Thoracic aorta (tissue), 2 donors: ENCODE measurements at places on chromosomes 13 and 19. TPM values are rescaled to one million over a fixed set of nuclear protein-coding genes. Genes with fewer than 3 reads are reported as not detected.

LRRC8E gene
- not detected for total RNA-seq

ZNF578 gene
- total RNA-seq, result 4.7 TPM

DNA sequence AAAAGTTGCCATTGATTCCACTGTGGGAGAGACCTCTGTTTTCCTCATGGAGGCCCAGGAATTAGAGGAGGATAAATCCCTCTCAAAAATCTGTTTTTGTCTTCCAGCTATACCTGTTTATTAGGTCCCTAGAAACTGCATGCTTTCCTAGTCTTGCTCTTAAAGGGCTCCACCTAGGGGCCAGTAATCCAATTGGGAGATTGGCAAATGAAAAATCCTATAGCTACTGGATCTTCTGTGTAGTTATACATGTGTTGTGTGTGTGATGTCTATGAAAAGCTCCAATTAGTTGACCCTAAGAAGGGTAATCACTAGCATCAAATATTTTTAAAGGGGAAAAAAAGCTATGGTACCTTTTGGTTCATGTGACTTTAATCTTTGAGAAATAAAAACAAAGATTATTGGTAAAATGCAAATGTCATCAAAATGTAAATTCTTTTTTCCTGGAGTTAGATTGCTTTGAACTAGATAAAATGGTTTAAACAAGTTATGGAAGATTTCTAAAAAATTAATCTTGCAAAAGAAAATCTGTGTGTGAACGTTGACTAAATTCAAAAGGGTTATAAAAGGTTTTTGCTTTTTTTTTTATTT, 63.4 kb upstream of the C1QTNF9B start:
- no peak for DNase-seq
- no peaks in the 10 kb centered on the region for H3K36me3 ChIP-seq
- no peaks in the 10 kb centered on the region for H3K27me3 ChIP-seq

CLEC11A gene
- 35.3 TPM for total RNA-seq

GRCh38 chr13:24938966-24939365, 157.0 kb upstream of the PABPC3 start:
- H3K4me1 ChIP-seq, result no peaks in the 10 kb centered on the region
- no peak overlapping the region for H3K27ac ChIP-seq
- H3K36me3 ChIP-seq, result no peaks in the 10 kb centered on the region
- no peaks in the 10 kb centered on the region for H3K27me3 ChIP-seq

DNA sequence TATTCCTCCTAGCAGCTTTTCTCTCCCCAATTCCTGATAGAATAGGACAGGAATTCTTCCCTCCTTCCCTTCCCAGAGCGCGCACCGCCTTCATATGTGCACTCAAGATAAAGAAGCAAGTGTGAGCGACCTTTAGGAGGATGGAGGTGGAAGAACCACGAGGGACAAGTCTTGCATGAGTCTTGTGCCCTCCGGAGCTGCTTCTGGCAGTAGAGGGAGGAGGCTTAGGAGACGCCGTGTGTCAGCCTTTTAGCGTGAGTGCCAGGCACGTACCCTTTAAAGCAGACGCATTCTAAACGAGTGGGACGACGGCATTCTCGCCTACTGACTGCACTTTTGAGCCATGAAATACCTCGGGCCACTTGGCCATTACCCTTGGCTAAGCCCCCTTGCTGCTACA, 95.4 kb upstream of the RAP2A start:
- H3K4me1 ChIP-seq, result peaks cover 58% of the 10 kb centered on the region
- DNase-seq, result no peak
- H3K36me3 ChIP-seq, result peaks cover 4% of the 10 kb centered on the region
- no peak overlapping the region for H3K27ac ChIP-seq
- no peak overlapping the region for H3K4me3 ChIP-seq
- H3K27me3 ChIP-seq, result no peaks in the 10 kb centered on the region

- DNase-seq, result no peak
- no peaks in the 10 kb centered on the region for H3K36me3 ChIP-seq
- peaks cover 13% of the 10 kb centered on the region for H3K4me1 ChIP-seq
- no peaks in the 10 kb centered on the region for H3K27me3 ChIP-seq
Observed at GRCh38 chr13:80436571-80437169, 95.7 kb upstream of the SPRY2 start.

GRCh38 chr19:55579766-55580621, 654 bp downstream of the ZNF579 start:
- H3K27me3 ChIP-seq, result no peaks in the 10 kb centered on the region
- peaks cover 3% of the 10 kb centered on the region for H3K4me1 ChIP-seq
- H3K36me3 ChIP-seq, result peaks cover 18% of the 10 kb centered on the region
- H3K4me3 ChIP-seq, result peak overlapping the region; percentile 99
- peak overlapping the region; percentile 79 for H3K27ac ChIP-seq

GRCh38 chr19:13747098-13747453, 17.2 kb upstream of the MRI1 start:
- peaks cover under 1% of the 10 kb centered on the region for H3K36me3 ChIP-seq
- peak overlapping the region; percentile 89 for H3K27ac ChIP-seq
- H3K27me3 ChIP-seq, result no peaks in the 10 kb centered on the region
- peak overlapping the region; percentile 90 for H3K4me3 ChIP-seq

DNA sequence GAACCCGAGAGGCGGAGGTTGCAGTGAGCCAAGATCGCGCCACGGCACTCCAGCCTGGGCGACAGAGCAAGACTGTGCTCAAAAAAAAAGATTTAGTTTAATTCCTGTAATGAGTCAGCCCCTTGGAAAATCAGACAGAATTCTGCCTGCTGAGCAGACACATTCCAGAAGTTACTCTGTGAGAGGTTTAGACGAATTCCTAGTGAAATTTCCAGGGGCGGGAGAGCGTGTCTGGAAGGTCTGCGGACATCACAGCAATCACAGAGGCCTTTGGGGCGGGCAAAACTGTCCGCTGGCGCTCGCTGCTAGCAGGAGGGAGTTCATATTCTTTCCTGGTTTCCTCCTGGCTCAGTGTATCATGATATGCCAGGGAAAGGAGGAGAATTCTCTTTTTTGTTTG, 17.5 kb downstream of the MISP start:
- H3K27me3 ChIP-seq, result no peaks in the 10 kb centered on the region
- H3K36me3 ChIP-seq, result no peaks in the 10 kb centered on the region
- peak overlapping the region; percentile 22 for H3K4me3 ChIP-seq
- DNase-seq, result no peak
- H3K4me1 ChIP-seq, result no peaks in the 10 kb centered on the region

DNA sequence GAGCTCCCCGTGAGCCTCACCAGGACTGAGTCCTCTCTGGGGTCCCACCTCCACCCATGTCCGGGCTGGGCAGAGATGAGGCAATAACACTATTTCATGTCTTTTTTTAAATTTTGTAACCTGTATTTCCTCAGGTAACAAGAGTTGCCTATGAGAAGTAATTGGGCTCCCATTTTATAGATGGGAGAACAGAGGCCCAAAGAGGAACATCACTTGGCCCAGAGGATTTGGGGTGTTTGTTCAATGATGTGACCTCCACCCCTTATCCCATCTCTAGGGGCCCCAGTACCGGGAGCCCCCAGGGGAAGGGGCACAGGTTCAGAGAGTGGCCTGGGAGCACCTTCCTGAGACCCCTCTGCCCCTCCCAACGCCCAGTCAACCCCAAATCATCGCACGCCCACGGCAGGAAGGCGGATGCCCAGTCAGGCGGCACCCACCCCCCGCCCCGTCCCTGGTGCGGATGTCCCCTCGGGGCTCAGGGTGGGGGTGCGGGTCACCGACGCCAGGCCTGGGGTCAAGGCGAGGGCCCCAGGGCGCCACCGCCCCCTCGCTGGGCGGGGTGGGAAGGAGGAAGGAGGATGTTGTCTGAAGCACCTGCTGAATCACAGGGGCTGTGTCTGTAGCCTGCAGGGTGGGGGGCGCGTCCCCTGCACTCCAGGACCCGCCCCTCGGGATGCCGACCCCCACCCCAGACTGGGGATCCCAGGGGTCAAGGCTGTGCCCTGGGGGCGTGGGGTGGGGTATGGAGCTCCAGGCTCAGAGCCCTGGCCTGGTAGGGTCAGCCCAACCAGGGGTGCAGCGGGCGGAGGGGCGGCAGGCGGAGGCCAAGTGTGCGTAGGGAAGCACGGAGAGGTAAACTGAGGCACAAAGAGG, 9.0 kb upstream of the CIRBP start:
- peaks cover 56% of the 10 kb centered on the region for H3K4me1 ChIP-seq
- H3K27ac ChIP-seq, result peak overlapping the region; percentile 76
- H3K4me3 ChIP-seq, result peak overlapping the region; percentile 82
- no peaks in the 10 kb centered on the region for H3K27me3 ChIP-seq
- no peak for DNase-seq

CIRBP gene
- total RNA-seq, result 492 TPM

TDRD12 gene
- total RNA-seq, result not detected

DNA sequence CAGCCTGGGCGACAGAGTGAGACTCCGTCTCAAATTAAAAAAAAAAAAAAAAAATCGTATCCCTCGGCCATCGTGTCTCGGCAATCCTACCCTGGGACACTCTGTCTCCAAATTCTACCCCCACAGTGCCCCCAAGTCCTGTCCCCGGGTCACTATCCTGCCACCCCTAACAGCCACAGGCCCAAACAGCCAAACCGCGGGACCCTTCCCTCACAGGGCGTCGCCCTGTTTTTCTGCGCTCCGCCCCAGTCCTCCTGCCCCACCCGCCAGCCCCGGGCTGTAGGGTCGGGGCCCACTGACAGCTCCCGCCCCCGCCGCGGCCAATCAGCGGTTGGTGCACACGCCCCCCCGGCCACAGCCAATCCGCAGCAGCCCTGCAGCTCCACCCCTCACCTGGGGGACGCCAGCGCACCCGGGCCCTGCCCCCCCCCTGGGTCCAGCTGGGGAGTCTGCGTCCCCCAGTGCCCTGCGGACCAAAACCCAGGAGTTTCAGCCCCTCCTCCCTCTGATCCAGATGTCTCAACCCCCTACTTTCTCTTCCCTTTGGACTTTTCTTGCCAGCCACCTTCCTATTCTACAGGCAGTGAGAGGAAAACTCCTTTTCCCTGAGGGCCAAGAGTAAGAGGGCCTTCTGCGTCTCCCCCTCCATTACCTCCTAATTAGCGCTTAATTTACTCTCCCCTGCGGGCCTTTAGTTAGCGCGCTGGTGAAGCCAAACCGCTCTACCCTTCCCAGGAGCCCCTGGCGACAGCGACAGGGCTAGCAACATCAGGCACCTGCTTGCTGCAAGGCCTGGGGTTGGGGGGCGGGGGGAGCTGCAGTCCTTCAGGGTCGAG, 1.5 kb upstream of the BCAT2 start:
- H3K27ac ChIP-seq, result peak overlapping the region; percentile 91
- DNase-seq, result peak; percentile 59
- H3K4me3 ChIP-seq, result peak overlapping the region; percentile 83
- H3K27me3 ChIP-seq, result no peaks in the 10 kb centered on the region
- H3K4me1 ChIP-seq, result peaks cover 6% of the 10 kb centered on the region
- H3K36me3 ChIP-seq, result peaks cover 4% of the 10 kb centered on the region

ZNF570 gene
- 18.9 TPM for total RNA-seq

- peaks cover 82% of the 10 kb centered on the region for H3K36me3 ChIP-seq
- no peak for DNase-seq
- no peak overlapping the region for H3K27ac ChIP-seq
- no peaks in the 10 kb centered on the region for H3K4me1 ChIP-seq
Observed at GRCh38 chr19:5664515-5664914, 15.8 kb downstream of the MICOS13 start.

- no peaks in the 10 kb centered on the region for H3K27me3 ChIP-seq
- H3K4me3 ChIP-seq, result no peak overlapping the region
- DNase-seq, result no peak
- no peaks in the 10 kb centered on the region for H3K4me1 ChIP-seq
Observed at GRCh38 chr19:11014403-11014911, 53.6 kb downstream of the SMARCA4 start.

DNA sequence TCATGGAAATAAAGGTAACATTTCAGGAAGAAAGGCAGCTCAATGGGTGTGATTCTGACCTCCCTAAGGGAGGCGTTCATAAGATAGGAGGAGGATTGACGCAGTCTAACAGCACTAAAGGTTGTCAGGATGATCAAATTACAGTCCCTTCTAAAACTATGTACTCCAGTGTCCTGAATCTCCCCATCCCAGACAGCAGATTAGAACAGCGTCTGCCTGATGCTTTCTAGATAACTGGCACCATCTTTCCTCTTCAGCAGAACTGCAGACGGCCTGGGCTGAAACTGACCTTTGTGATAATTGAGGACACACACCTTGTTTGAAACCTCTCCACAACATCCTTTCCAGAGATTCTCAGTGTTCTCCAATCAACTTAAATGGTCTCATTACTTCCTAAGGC, 25.5 kb upstream of the SACS start:
- no peak overlapping the region for H3K4me3 ChIP-seq
- no peak overlapping the region for H3K27ac ChIP-seq
- DNase-seq, result no peak
- H3K36me3 ChIP-seq, result no peaks in the 10 kb centered on the region
- H3K4me1 ChIP-seq, result peaks cover 15% of the 10 kb centered on the region
- no peaks in the 10 kb centered on the region for H3K27me3 ChIP-seq

GRCh38 chr13:110062077-110062776, 244.7 kb downstream of the COL4A1 start:
- H3K4me1 ChIP-seq, result peaks cover 11% of the 10 kb centered on the region
- no peaks in the 10 kb centered on the region for H3K27me3 ChIP-seq

DNA sequence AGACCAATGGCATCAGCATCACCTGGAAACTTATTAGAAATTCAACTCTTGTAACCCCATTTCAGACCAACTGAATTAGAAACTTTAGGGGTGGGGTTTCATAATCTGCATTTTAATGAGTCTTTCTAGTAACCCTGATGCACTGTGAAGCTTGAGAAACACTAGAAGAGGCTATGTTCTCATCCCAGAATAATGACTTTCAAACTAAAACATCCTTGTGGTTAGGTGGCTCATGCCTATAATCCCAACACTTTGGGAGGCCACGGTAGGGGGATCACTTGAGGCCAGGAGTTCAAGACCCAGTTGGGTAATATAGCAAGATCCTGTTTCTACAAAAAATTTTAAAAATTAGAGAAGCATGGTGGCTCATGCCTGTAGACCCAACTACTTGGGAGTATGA, 402.4 kb downstream of the DLEU7 start:
- no peaks in the 10 kb centered on the region for H3K36me3 ChIP-seq
- no peak overlapping the region for H3K27ac ChIP-seq
- no peaks in the 10 kb centered on the region for H3K4me1 ChIP-seq
- no peak for DNase-seq
- no peak overlapping the region for H3K4me3 ChIP-seq

- no peak for DNase-seq
- no peak overlapping the region for H3K4me3 ChIP-seq
- no peak overlapping the region for H3K27ac ChIP-seq
Observed at GRCh38 chr13:60214213-60215055, 50.7 kb upstream of the DIAPH3 start.

SIRT6 gene
- 30.9 TPM for total RNA-seq

DNA sequence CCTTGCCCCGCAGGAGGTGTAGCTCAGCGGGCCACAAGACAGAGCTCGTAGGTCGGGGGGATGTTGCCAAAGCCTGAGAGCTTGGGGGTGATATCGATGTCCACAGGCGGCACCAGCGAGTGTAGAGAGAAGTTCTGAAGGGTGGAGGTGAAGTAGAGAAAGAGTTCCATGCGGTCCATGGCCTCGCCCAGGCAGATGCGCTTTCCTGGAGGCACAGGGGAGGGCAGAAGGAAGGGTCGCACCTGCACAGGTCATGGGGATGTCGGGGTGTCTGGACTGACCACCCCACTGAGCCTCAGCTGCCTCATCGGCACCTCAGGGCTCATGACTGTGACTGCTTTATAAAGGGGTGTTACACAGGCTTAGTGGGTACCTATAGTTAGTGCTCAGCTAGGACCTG, 37.8 kb upstream of the CYP2A13 start:
- H3K36me3 ChIP-seq, result no peaks in the 10 kb centered on the region
- H3K27ac ChIP-seq, result no peak overlapping the region
- no peaks in the 10 kb centered on the region for H3K4me1 ChIP-seq
- H3K4me3 ChIP-seq, result no peak overlapping the region
- no peak for DNase-seq

- no peaks in the 10 kb centered on the region for H3K36me3 ChIP-seq
- no peak overlapping the region for H3K4me3 ChIP-seq
- no peak for DNase-seq
- no peak overlapping the region for H3K27ac ChIP-seq
- no peaks in the 10 kb centered on the region for H3K27me3 ChIP-seq
- no peaks in the 10 kb centered on the region for H3K4me1 ChIP-seq
Observed at GRCh38 chr19:43430142-43430710, 15.5 kb downstream of the TEX101 start.
